ENCODE measurements at places on chromosomes 12 and 14.

GRCh38 chr14:57209561-57209960, 59.1 kb downstream of the EXOC5 start:
- peak; percentile 70 for DNase-seq

DNA sequence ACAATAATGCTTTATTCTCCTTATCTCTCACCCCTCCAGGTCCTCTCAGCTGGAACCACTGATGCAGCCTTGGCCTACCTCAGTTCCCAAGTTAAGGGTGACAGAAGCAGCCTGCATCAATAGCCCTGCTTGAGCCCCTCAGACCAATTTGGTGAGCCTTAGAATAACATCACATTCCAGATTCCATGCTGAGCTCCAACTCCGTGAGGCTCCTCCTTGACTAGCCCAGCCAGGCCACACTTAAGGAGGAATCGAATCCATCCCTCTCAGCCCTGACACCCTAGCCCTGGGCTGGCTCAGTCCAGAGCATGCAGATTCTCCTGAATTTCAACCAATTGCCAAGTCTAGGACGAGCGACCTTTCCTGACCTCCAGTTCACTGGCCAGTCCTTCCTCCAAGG, 91.1 kb downstream of the ARMH4 start:
- DNase-seq = no peak

DNA sequence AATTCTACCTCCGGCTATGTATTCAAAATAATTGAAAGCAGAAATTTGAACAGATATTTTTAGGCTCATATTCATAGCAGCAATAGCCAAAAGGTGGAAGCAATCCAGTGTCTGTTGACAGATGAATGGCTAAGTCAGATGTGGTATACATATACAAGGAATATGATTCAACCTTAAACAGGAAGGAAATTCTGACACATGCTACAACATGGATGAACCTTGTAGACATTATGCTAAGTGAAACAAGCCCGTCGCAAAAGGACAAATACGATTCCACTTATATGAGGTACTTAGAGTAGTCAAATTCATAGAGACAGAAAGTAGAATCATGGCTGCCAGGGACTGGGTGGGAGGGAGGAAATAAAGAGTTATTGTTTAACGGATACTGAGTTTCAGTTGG, 331.6 kb downstream of the PCNX1 start:
- DNase-seq = peak; percentile 22

DNA sequence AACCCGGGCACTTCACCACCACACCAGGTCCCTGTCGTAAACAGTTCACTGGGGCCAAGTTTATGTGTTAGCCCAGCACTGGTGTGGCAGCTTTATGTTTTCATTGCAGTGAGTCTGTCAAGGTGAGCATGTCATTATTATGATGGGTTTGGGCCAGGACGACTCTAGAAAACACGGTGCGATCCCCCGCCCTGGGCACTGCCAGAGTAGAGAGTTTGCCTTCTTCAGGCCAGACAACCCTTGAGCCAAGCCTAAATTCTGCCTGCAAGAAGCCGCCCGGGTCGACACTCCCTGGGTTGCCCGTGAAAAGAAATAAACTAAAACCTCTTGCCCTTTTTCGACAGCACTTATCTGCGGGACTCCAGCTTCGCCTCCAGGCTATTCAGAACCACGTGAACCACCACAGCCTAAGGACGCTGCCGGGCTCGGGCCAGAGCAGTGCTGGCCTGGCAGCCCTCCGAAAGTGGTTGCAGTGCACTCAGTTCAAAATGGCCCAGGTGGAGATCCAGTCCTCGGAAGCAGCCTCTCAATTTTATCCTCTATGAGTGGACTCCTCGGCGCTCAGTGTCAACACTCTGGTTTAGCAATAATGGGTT, 81.8 kb downstream of the PRIMA1 start:
- DNase-seq = no peak

GRCh38 chr12:91252341-91252740, 69.7 kb upstream of the DCN start:
- DNase-seq = no peak

DNA sequence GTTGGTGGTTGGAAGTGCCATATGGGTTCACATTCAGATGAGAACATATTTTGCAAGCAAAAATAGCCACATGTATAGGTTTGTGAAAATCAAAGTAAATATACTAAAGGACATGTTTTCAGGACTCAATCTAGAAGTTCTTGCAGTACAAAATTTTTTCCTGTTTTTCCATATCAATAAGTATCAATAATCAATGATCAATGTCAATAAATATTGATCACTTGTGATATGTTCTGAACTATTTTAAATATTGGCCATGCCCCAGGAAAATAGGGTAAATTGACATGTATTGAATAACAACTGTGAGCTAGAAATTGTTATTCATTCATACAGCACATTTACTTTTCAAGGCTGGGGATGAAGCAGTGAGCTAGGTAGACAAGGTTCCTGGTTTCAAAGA, 24.3 kb downstream of the ALG10 start:
- no peak for DNase-seq

- peak; percentile 55 for DNase-seq
Observed at GRCh38 chr14:67335781-67336180, 23.8 kb downstream of the ATP6V1D start.

- DNase-seq = no peak
Observed at GRCh38 chr12:15684896-15685658, 104.1 kb downstream of the EPS8 start.

- DNase-seq = no peak
Observed at GRCh38 chr12:90268574-90268973, 559.9 kb upstream of the ATP2B1 start.

DNA sequence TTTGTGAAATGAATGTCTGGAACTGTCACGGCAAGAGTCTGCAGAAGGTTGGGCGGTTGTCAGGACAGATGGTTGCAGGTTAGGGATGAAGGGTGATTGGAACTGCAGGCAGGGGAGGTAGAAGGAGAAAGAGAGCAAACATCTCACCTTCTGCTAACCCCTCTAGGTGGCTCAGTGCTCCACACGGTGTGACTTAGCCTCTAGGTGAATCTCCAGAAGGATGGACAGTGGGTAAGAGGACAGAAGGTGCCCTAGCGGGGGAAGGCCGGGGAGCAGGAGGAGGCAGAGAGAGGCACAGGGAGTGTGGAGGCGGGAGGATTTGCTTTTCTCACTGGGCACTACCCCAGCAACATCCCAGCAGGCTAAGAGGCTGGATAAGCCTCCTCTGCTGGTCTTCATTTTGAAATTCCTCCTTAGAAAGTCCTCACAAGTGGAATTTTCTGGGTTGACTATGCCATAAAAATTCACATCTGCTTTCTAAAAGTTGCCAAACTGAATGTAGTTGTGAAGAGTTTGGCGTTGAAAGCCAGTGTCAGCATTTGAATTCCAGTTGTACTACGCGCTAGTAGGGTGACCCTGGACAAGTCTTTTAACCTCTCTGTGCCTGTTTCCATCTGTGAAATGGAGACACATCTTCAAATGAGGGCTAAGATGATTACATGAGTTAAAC, 10.7 kb upstream of the GPR68 start:
- no peak for DNase-seq

DNA sequence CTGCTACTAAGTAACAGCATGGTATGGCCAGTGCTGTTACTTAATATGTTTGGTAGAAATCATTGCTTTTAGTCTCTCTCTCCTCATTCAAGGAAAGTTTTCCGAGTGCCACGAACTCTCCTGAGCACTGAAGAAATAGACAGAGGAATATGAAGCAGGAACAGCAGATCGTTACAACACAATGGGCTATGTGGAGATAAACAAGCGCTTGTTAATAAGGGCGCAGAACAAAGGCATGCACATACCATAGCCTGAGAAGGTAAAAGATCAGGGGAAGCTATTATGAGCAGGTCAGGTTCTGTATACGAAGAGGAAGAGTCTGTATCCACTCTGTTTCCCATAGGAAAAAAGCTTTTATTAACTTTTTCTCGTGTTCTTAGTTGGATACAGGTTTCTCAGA, 156.2 kb upstream of the CPNE8 start:
- no peak for DNase-seq

DNA sequence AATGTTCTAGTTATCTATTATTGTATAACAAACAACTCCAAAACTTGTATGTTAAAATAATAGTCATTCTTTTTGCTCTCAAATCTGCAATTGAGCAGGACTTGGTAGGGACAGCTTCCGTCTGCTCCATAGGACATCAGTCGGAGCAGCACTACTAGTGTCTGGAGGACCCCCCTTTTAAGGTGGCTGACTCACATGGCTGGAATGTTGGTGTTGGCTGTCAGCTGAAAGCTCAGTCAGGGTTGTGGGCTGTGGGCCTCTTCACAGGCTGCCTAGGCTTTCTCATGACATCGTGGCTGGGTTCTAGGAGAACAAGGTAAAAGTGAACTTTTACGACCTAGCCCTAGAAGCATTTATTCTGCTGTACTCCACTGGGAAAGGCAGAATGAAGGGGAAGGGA, 160.6 kb downstream of the ANO4 start:
- DNase-seq = peak; percentile 83

All from ELR (cell line).